ENCODE measurements at places on chromosomes 1 and 21.
A peak's percentile ranks its signal among the peaks of the same experiment; 100 is the strongest.

DNA sequence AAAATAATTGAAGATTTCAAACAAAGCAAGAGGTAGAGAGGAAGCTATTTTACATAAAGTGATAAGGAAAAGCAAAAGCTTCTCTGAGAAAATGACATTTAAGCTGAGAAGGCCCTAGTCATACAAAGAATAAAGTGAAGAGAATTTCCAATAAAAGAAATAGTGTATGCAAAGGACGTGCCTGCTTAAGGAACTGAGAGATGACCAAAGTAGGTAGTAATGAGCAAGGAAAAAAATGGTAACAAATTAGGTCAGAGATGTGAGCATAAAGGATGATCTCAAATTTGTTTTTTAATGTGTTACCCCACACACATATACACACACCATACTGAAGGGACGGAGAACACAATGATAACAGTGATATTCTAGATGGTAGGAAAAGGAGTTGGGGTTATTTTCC is 46.4 kb downstream of the NRIP1 start:
- no peak for DNase-seq

- peak; percentile 63 for DNase-seq
Measured at GRCh38 chr1:12616709-12617373, 1.2 kb downstream of the DHRS3 start.

DNA sequence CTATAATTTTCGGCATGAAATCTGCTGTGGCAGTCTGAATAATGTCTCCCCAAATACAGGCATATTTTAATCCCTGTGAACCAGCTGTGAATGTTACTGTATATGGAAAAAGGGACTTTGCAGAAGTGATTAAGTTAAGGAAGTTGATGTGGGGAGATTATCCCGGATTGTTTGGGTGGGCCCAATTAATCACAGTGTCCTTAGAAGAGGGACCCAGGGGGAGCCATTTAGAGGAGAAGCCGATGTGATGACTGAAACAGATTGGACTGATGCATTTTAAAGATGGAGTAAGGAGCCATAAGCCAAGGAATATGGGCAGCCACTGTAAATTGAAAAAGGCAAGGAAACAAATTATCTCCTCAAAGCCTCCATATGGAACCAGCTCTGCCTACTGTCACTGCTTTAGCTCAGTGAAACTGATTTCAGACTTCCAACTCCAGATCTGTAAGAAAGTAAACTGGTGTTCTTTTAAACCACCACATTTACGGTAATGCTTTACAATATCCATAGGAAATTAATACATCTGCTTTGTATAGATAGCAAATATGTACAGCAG is 61.1 kb upstream of the GPR88 start:
- no peak for DNase-seq

- DNase-seq: peak; percentile 17
Measured at GRCh38 chr1:217332431-217333065, 298.3 kb downstream of the GPATCH2 start.

GRCh38 chr1:239807361-239807760 is 284.3 kb upstream of the FMN2 start:
- DNase-seq: peak; percentile 36

DNA sequence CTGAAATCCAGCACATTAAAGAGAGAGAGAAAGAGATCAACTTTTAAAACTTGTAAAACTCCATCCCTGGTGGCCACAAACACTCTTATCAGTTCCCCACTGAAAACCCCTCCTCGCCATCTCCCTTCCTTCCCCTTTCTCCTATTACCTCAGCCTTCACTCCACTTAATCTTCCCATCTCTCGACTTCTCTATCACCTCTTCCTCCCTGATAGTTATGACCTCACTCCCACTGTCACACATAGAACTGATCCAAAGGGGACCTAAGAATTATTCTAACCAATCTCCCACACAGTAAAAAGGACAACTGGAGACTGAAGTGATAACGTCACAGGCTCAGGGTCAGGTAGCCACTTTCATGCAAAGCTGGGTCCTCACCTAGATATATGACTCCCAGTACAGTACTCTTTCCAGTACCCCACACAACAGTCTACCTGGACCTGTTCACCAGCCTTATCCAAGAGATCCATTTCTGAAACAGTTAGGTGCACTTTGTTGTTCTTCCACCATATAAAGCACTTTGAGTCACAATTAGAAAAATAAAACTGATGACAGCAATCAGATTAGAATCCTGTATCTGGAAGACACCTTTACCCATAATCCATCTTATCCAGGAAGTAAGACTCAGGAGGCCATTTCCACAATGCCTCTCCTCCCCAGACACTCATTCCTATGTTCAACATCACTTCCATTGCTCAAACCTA is 324.8 kb downstream of the SMYD3 start:
- DNase-seq: no peak

GRCh38 chr1:193674292-193674944 is 488.0 kb upstream of the B3GALT2 start:
- DNase-seq: no peak

DNA sequence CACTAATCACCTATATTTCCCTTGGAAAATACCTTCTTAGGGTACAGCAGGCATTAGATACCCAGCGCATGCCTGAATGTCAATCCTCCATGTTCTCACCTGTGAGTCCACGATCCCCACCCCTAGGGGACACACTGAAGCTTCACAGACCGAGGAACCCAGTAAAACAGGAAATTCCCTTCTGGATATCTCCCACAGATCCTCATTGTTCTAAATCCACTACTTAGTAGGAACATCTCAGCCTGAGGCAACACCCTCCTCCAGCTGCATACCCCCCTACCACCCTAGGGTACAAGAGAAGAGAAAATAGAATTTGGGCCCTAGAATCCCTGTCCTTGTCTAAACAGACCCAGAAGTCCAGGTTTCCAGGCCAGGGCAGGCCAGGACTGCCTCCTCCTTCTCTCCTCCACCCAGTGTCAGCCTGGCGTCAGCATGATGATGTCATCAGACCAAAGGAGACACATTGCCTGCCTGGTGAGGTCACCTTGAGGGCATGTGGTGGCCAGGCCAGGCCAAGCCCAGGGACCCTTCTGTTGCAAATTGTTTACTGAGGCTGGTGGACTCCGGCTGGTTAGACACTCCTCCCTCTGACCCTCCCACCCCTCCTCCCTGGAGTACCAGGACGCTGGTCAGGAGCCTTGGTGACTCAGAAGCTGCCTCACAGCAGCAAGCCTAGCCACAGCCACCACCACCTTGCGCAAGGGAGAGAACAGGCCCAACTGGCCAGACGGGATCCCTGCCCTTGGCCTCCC is 6.2 kb downstream of the NECTIN4 start:
- peak; percentile 26 for DNase-seq

- DNase-seq: peak; percentile 75
Measured at GRCh38 chr1:201184307-201185122, 6.1 kb upstream of the IGFN1 start.

DNA sequence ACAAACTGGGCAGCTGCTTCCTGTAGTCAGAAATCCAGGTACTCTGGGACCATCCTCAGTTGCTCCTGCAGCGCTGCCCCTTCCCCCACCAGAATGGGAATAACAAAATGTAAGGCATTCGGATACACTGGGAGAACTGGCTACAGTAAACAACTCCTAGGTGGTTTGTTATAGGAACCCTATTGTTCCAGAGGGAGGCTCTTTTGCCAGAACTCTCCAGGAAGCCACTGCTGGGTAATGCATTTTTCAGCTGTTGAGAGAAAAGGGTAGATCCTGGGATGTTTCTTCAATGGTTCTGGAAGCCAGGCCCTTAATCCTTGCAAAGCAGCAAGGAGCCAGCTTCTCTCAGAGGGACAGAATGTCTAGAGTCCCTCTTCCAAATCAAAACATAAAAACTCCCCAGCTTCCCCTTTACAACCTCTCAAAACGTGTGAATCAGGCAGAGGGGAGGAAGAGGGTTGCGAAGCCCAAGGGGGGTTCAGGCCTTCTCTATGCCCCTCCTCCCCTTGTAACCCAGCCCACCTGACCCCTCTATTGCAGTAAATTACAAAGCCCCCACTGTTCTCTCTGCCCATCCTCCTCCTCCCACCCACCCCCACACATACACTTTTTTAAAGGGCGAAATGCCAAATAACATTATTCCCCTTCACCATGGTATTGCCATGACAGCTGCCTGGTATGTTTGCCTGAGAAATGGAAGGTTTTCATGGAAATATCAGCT is 29.1 kb downstream of the PLPP3 start:
- DNase-seq: no peak

- DNase-seq: no peak
Measured at GRCh38 chr1:10490286-10490970, 15.7 kb downstream of the PEX14 start.

GRCh38 chr1:145545055-145545454 is 62.7 kb upstream of the GPR89A start:
- DNase-seq: no peak

- no peak for DNase-seq
Measured at GRCh38 chr1:221268295-221268694, 389.1 kb downstream of the HLX start.

- DNase-seq: no peak
Measured at GRCh38 chr1:49331066-49331852, 554.6 kb upstream of the BEND5 start.

GRCh38 chr1:154344977-154345837 is 19.9 kb downstream of the ATP8B2 start:
- peak; percentile 37 for DNase-seq

- DNase-seq: peak; percentile 30
Measured at GRCh38 chr1:216606047-216606637, 117.1 kb downstream of the ESRRG start.

- DNase-seq: no peak
Measured at GRCh38 chr1:209015092-209015491, 568.4 kb upstream of the CAMK1G start.

- no peak for DNase-seq
Measured at GRCh38 chr1:156204686-156205085, 8.1 kb upstream of the PMF1 start.
